AG08396 (cell line): ENCODE measurements at places on chromosomes 7 and 10.

- DNase-seq: no peak
Observed at GRCh38 chr7:102132209-102132752, 154.4 kb upstream of the SH2B2 start.

GRCh38 chr10:49194212-49194920, 6.2 kb upstream of the TMEM273 start:
- DNase-seq: no peak

GRCh38 chr7:124171068-124171467, 138.2 kb upstream of the TMEM229A start:
- peak; percentile 16 for DNase-seq

DNA sequence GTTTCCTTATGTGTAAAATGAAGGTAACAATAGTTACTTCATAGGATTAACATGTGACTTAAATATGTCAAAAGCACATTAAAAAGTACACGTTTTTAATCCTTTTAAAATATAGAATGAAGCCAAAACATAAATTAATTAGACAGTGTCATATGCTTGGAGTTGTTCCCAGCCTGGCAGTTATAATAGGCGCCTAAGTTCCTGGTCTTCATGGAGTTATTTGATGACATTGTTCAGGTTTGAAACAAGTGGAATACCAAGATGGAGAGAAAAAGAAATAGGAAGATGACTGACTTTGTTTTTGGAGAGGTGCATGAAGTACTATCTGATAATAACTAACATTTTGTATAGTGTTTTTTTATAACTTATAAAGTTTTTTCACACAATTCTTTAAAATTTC, 67.3 kb downstream of the ZNRF2 start:
- no peak for DNase-seq

DNA sequence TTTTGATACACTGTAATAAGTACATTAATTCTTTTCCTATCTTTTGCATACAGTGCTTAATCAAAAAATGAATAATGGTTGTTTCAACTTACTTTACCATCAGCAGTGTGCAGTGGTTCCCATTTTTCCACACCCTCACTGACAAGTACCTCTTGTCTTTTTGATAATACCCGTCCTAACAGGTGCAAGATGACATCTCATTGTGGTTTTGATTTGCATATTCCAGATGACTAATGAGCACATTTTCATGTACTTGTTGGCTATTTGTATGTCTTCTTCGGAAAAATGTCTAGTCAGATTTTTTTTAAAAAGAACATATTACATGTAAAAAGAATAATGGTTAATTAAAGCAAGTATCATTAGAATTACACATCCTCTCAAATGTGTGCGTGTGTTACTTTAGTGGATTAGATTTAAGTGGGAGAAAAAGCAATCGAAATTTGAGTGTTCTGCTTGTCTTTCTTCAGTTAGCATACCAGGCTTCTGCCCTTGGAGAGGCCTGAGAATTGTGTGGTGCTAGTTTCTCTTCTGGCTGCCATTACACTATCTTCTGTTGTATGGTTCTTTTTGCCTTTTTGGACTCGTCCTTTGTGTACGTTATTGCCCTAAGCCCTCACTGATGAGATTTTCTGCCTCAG, 291.2 kb downstream of the AUTS2 start:
- no peak for DNase-seq

GRCh38 chr10:88243836-88244730, 339.0 kb downstream of the RNLS start:
- DNase-seq: peak; percentile 32

DNA sequence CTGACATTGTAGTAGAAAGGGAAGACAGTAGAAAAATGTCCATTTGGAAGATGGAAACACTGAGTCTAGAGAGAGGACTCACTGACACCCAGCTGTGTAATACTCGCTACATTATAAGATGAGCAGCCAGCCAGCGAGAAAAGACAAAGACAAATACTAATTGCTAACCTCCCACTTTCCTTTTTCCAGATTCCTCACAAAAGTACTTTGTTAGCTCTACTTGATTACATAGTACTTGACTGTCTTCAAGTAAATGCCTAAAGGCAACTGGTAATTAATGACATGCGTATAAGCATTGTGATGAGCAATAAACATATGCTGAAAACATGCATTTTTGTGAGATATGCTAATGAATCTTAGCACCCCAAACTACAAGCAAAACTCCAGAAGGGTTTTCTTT, 363.1 kb downstream of the GPAM start:
- no peak for DNase-seq

- no peak for DNase-seq
Observed at GRCh38 chr10:117578490-117578889, 35.9 kb downstream of the EMX2 start.

DNA sequence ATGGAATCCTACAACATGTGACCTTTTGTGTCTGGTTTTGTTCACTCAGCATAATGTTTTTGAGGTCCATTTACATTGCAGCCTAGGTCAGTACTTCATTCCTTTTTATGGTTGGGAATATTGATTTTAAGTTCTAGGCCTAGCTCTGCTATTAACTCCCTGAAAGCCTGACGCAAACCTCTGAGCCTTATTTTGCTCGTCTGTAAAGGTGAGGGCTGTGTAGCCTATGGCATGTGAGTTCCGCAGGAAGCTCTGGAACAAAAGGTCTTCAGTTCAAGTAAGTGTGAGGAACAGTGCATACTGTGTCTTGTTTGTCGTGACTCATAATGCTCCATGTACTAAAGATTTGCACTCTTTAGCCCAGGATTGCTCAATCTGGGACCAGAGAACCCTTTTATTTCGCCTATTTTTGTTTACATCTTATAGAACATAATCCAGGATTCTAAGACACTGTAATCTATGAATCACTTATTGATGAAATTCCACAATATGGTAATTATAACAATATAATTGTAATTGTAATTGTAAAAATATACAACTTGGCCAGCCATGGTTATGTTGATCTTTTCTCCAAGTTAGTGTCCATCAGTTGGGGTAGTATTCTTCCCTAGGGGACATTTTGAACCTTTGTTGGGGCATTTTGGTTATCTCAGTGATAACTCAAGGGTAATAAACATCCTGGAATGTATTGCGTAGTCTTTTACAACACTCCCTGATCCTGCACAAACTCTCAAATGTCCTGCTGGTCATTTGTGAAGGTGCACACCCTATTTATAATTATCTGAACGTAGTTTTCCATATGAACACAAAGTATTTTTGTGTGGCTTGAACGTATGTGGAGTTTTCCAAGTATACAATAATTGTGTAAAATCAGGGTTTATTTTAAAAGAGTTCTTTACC, 184.7 kb downstream of the VTI1A start:
- DNase-seq: no peak

DNA sequence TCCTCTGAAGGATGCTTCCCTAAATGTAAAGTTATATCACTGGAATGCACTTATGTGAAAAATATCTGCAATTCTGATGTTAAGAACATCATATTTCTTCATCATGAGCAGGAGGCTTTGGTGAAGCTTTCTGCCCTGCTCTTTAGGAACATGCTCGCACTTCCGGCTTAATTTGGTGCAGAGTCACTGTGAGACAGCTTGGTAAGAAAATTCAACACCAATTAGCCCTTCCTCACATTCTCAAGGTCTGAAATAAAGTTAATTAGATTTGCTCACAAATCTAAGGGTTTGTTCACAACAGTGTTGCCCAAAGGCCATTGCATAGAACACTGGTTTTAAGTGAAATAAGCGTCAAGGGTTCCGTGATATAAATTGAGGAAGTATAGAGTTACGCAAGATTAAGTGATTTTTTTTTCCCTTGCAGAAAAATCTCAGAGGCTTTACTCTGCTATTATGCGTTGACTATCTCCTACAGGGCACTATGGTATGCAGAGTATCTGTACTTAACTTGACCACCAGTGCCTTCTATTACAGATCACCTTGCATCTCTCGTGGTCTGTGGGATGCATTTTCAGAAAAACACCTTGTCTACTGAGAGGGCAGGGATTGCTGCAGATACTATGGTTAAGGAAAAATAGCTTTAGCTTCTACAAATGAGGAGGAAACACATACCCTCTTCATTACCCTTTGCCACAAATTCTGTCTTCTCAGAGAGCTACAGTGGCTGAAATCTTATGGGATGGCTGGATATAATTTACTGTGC, 953.9 kb downstream of the TYW1 start:
- no peak for DNase-seq

- no peak for DNase-seq
Observed at GRCh38 chr7:113125728-113126127, 7.4 kb upstream of the SMIM30 start.

- peak; percentile 36 for DNase-seq
Observed at GRCh38 chr10:14904316-14904732, 25.7 kb downstream of the SUV39H2 start.
